ENCODE measurements at places on chromosomes 1 and 21. TPM values are rescaled to one million over a fixed set of nuclear protein-coding genes. Genes with fewer than 3 reads are reported as not detected.

Gene CYYR1
- polyA plus RNA-seq, result 16.7 TPM

Gene FCRL3
- polyA plus RNA-seq, result not detected

Gene DCST2
- 2.1 TPM for polyA plus RNA-seq

DNA sequence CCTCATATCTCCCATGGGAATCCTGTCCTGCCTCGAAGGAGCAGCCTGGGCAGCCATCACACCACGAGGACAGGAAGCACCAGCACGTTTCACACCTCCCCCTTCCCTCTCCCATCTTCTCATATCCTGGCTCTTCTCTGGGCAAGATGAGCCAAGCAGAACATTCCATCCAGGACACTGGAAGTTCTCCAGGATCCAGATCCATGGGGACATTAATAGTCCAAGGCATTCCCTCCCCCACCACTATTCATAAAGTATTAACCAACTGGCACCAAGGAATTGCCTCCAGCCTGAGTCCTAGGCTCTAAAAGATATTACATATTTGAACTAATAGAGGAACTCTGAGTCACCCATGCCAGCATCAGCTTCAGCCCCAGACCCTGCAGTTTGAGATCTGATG lies 8.7 kb downstream of the SLAMF8 start:
- no peak for DNase-seq

Gene NCF2
- polyA plus RNA-seq, result 5.5 TPM

DNA sequence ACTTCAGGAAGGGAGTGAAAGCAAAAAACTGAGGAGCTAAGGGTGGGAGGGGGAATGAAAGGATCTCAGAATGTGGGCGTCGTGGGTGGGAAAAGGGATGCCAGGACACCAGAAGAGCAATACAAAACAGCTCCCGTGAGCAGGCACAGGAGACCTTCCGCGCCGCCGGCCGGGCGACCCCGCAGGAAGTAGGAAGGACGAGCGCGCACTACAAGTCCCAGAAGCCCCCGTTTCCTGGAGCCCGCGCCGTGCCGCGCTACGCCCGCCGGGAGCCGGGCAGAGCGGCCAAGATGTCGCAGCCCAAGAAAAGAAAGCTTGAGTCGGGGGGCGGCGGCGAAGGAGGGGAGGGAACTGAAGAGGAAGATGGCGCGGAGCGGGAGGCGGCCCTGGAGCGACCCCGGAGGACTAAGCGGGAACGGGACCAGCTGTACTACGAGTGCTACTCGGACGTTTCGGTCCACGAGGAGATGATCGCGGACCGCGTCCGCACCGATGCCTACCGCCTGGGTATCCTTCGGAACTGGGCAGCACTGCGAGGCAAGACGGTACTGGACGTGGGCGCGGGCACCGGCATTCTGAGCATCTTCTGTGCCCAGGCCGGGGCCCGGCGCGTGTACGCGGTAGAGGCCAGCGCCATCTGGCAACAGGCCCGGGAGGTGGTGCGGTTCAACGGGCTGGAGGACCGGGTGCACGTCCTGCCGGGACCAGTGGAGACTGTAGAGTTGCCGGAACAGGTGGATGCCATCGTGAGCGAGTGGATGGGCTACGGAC lies at the start of gene PRMT6:
PRMT6 (plus strand) TSS at position 249 of the 771 bp plus-strand sequence; CDS start at position 291, 42 bp downstream.
- peak; percentile 90 for DNase-seq

DNA sequence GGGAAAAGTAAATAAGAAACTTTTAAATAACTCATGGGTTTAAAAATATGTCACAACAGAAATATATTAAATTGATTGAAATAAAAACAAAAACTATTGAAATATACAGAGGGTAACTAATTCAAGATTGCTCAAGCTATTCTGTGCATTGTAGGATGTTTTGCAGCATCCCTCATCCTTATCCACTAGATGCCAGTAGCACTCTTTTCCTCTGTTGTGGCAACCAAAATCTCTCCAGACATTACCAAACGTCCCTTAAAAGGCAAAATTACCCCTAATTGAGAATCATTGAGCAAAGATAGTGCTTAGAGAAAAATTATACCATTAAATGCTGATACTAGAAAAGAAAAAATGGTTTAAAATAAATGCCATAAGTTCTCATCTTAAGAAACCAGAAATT lies 682.6 kb downstream of the RWDD3 start:
- DNase-seq, result no peak

GRCh38 chr21:39110431-39110830 lies 72.8 kb downstream of the PSMG1 start:
- no peak for DNase-seq

DNA sequence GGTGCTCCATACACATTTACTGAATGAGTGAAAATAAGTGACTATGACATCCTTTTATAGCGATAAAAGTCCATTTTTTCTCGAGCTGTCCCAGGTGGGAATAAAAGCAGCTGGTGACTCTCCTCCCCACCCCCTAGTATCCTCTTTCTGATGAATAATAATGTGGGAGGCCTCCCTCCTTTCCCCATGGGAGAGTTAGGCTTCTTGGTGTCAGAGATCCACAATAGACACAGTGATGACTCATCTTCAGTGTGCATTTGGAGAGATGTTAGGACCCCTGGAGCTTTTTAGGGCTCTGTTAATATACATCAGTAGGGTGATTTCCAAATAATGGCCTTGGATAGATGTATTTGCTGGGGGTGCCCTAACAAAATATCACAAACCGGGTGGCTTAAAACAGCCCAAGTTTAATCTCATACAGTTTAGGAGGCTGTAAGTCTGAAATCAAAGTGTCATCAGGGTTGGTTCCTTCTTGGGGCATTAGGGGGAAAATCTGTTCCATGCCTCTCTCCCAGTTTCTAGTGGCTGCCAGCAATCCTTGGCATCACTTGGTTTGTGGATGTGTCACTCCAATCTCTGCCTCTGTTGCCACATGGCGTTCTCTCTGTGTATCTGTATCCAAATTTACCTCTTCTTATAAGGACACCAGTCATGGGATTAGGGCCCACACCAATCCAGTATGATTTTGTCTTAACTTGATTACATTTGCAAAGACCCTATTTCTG lies 4.4 kb upstream of the PHC2 start:
- DNase-seq, result no peak

GRCh38 chr1:169495916-169496315 lies 10.2 kb upstream of the SLC19A2 start:
- DNase-seq, result no peak

- DNase-seq, result no peak
These were observed 869.8 kb upstream of the B3GALT2 start for GRCh38 chr1:194056169-194056568.

DNA sequence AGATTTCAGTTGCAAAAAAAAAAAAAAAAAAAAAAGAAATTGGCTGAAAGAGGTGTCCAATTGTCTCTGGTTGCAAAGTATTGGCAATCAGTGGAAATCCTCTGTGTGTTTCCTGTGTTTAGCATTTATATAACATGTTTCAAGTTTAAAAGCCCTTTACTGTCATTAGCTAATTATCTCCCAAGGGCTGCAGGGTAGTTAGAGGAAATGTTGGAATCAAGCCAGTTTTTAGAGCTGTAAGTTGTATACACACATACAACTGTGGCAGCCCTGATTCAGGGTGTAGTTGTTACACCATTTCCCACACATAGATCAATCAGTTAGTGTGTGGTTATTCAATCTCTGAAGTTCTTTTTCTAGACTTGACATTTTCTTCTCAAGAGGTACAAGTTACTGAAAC lies 8.9 kb upstream of the ZNF326 start:
- no peak for DNase-seq

Gene PKP1
- 11.1 TPM for polyA plus RNA-seq

DNA sequence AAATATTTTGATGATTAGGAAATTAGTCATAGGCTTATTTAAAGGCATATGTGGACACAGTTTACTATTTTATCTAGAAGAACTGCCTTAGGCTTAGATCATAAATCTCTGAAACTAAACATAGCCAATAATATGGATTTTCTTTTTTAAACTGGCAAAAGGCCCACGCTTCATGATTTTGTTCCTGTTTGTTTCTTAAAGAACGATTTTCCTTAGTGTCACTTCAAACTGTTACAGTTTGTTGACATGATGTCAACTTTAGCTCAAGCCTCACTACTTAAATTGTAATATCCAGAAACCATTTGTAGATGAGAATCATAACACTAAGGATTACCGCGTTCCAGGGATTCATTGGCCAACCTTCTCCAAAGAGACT lies 322.6 kb downstream of the HHIPL2 start:
- DNase-seq, result peak; percentile 36

Gene RABGAP1L
- 9.2 TPM for polyA plus RNA-seq

- DNase-seq, result peak; percentile 39
These were observed 1.5 kb downstream of the RGS2 start for GRCh38 chr1:192810253-192810880.

DNA sequence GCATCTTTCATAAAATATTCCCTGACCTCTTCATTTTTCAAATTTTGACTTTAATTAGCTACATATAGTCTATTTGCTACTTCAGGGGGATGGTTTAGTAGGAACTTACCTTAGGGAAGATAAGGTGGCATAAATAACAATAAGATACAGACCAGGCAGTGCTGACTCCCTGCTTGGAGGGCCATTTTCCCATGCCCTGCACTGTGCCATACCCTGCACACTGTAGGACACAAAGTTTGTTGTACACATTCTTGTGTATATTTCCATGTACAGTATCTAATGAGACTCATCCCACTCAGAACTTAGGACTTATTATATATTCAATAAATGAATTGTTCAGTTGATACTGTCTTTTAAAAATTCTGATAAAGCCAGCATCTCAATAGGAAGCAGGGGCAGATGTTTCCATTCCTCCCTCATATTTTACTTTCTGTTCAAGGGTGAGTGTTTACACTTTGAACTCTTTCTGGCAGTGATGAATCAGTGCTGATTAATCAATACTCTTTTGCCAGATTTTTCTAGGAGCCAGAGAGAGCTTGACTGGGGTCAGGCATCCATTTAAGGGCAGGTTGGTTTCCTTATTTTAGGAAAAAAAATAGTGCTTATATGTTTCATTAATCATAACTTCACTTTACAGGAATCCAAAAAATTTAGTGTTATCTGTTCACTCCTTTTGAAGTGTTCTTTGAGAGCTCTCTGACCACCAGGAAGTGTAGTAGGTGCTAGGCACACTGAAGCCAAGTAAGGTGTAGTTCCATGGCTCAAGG lies 30.6 kb downstream of the MPZL1 start:
- DNase-seq, result no peak

Gene DENND2C
- 10.1 TPM for polyA plus RNA-seq

DNA sequence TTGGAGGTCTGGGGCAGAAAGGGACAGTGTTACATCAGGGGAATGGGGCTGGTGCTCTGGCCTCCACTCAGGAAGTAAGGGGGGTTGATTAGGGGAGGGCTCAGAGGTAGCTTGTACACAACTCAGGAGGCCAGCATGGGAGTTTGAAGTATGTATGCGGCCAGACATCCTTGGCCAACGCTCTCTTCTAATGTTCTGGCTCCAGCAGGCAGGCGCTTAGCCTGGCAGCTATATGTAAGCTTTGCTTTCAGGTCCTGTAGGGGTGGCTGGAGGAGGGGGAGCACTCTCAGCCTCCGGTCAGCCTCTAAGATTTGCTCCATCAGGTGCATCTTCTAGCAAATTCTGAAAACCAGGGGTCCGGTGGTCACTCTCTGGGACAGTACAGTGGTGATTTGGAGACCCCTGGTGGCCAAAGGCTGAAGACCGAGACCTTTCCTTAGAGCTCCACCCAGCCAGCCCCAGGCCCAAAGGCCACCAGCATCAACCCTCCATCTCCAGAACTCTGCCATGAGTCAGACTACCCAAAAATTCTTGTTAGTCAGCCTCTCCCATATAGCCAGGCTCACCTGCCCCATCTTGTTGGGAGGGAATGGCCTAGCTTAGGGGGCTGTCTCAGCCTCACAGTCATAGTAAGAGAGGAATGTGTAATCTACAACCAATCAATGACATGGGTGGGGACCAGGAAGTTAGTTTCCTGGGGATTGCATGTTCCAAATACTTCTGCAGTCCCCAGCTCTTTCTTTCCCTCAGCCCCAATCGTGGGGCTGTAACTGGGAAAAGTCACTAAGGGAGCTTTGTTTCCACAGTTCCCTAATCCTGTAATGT lies 9.7 kb upstream of the COL8A2 start:
- DNase-seq, result peak; percentile 79

Gene TP73
- 2.1 TPM for polyA plus RNA-seq

- DNase-seq, result no peak
These were observed 160.8 kb upstream of the PLXNA2 start for GRCh38 chr1:208405014-208405413.

GRCh38 chr1:31640179-31640578 lies 4.5 kb downstream of the PEF1 start:
- no peak for DNase-seq

Gene LAX1
- 0.17 TPM for polyA plus RNA-seq

Gene MARK1
- 12.0 TPM for polyA plus RNA-seq

DNA sequence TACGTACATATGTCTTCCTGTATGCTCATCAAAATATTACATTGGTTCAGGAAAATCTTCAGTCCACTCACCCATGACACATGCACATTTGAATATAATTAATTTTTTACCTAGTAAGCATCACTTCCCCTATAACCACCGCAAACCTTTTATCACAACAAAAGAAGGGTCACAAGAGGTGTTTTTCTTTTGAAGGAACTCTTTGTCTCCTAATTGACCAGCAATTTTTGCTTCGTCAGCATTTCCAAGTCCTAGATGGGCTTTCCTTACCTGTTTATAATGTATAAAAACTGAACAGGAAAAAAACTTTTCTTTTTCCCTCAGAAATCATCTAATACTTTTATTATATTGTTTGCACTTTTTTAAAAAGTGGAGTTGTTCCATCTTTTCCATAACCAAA lies 631.3 kb downstream of the PLA2G4A start:
- DNase-seq, result no peak

DNA sequence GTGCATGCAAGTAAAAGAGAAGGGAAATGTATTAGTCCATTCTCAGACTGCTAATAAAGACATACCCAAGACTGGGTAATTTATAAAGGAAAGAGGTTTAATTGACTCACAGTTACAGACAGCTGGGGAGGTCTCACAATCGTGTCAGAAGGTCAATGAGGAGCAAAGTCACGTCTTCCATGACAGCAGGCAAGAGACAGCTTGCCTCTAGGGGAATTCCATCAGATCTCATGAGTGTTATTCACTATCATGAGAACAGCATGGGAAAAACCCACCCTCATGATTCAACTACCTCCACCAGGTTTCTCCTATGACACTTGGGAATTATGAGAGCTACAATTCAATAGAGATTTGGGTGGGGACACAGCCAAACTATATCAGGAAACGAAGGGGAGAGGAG lies 8.1 kb downstream of the KRTAP21-3 start:
- DNase-seq, result no peak

DNA sequence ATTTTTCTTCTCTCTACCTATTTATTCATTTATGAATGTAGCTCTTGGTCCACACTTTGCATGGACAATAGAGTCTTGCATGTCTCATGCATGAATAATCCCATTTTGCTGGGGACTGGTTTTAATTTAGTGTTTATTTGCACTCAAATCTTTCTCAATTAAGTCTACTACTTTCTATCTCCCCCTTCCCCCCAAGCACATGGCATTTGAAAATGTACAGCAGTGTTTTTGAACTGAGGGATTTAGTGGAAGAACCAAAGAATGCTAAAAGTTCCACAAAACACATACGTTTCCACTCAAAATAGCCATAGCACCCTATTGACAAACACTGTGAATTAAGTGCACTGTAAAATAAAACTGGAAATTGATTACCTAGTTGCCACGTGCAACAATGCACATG lies 119.5 kb upstream of the USH2A start:
- DNase-seq, result no peak

Gene INAVA
- polyA plus RNA-seq, result 4.6 TPM

GRCh38 chr21:36247316-36248010 lies 72.5 kb upstream of the MORC3 start:
- no peak for DNase-seq

Data from hindlimb muscle (tissue), 1 donor.